ENCODE measurements at places on chromosomes 3 and 15. TPM values are rescaled to one million over a fixed set of nuclear protein-coding genes. Genes with fewer than 3 reads are reported as not detected.

The DNAH1 gene
- total RNA-seq, result 9.8 TPM

The FGF12 gene
- total RNA-seq, result not detected

The TGM4 gene
- total RNA-seq, result not detected

The BMF gene
- total RNA-seq, result 17.9 TPM

The TRH gene
- not detected for total RNA-seq

The FSD2 gene
- total RNA-seq, result not detected

The ASB14 gene
- not detected for total RNA-seq

The ACAP2 gene
- total RNA-seq, result 51.5 TPM

The TM4SF1 gene
- not detected for total RNA-seq

The CLDN1 gene
- total RNA-seq, result 6.0 TPM

The MAPKBP1 gene
- 25.7 TPM for total RNA-seq

The RASGRP1 gene
- 113 TPM for total RNA-seq

The SECISBP2L gene
- 37.0 TPM for total RNA-seq

The SPINK8 gene
- not detected for total RNA-seq

The PARP15 gene
- total RNA-seq, result 16.1 TPM

The GOLGA6B gene
- total RNA-seq, result not detected

The IL5RA gene
- total RNA-seq, result 0.18 TPM

The TMEM207 gene
- not detected for total RNA-seq
